Activated T-cell treated with anti-CD3 and anti-CD28 coated beads, Interleukin-2, amount 50 U/mL, for 72 hours (primary cell): ENCODE measurements at places on chromosomes 11 and 22. TPM values are rescaled to one million over a fixed set of nuclear protein-coding genes. Genes with fewer than 3 reads are reported as not detected.

GRCh38 chr11:126971305-126971704, 29.3 kb downstream of the KIRREL3 start:
- no peak for DNase-seq

GRCh38 chr22:45889539-45890350, 87.2 kb downstream of the WNT7B start:
- no peak for DNase-seq

JAML gene
- 369 TPM for total RNA-seq

GRCh38 chr11:82980292-82980691, 78.8 kb downstream of the DDIAS start:
- DNase-seq, result no peak

TIGD3 gene
- 1.3 TPM for total RNA-seq

DNA sequence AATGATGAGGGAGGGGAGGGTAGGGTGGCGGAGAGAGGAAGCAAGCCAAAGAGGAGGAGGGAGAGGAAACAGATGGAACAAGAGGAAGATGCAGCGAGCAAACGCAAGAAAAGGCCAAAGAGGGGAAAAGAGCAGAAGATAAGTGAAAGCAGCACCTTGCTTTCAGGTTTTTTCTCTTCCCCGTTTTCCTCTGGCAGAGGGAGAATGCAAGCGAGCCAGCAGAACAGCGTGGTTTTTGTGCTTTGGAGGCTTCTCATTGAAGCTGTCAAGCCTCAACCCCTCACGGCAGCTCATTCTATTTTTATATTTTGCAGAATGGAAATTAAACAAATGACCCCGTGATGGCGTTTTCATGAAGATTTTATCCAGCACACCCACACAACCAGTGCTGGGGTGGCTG, 67.1 kb upstream of the GRAMD1B start:
- no peak for DNase-seq

DNA sequence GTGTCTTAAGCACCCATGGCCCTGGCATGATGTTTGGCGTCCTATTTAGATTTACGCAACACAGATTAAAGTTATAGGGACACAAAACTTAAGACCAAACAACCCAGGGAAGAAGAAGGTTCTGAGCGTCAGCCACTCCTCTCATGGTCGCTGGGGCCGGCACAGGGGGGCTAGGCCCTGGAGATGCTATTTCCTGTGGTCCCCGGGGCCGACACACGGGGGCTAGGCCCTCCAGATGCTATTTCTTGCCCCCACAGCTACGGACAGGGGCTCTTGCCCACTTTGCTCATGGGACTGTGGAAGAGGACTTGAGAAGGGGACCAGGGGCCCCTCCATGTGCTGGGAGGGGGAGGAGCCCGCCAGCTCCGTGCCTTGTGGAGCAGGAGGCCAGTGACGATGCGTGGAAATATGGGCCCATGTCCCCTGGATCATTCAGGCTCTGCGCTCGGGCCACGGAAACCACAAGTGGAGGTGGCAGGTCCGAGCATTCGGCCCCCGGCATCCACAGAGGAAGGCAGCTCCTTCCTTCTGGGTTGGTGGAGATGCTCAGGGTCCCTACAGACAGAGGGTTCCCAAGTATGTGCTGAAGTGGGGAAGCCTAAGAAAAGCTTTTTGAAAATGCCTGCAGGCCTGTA, 711.1 kb downstream of the BRD1 start:
- DNase-seq, result no peak

FAT3 gene
- total RNA-seq, result not detected

HEPHL1 gene
- not detected for total RNA-seq

PTPRCAP gene
- 119 TPM for total RNA-seq

DNA sequence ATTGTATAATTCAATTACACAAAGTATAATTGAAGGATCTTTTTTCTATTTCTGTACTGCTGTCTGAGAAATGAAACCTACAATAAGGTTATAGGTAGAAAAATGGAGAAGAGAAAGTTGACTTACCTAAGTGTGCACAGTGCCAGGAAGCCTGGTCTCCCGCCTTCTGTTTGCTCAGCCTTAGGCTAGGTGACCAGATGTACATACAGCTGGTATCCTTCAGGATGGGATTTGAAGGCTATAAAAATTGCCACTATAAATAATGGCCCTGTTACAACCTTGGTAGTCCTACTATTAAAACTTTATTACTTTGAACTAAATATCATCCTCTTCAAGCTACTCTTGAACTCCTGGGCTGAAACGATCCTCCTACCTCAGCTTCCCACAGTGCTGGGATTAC, 19.7 kb downstream of the OR51E2 start:
- no peak for DNase-seq

OLFML1 gene
- total RNA-seq, result not detected

UBQLN3 gene
- not detected for total RNA-seq

- no peak for DNase-seq
These were observed 252.7 kb downstream of the CASP12 start for GRCh38 chr11:104645261-104646222.
